ENCODE measurements at places on chromosomes 12 and 14.

GRCh38 chr12:2625289-2625612 is 169.5 kb upstream of the FKBP4 start:
- no peak for DNase-seq

GRCh38 chr14:32491416-32492016 is 162.4 kb downstream of the AKAP6 start:
- DNase-seq = no peak

GRCh38 chr14:96940009-96940408 is 142.8 kb downstream of the VRK1 start:
- DNase-seq = no peak

- no peak for DNase-seq
Observed at GRCh38 chr12:59615392-59616165, 19.8 kb downstream of the SLC16A7 start.

GRCh38 chr14:69326611-69327010 is 66.7 kb downstream of the GALNT16 start:
- DNase-seq = no peak

- DNase-seq = no peak
Observed at GRCh38 chr12:46935271-46935847, 109.6 kb upstream of the SLC38A4 start.

- no peak for DNase-seq
Observed at GRCh38 chr14:64720131-64720576, 15.9 kb downstream of the PLEKHG3 start.

DNA sequence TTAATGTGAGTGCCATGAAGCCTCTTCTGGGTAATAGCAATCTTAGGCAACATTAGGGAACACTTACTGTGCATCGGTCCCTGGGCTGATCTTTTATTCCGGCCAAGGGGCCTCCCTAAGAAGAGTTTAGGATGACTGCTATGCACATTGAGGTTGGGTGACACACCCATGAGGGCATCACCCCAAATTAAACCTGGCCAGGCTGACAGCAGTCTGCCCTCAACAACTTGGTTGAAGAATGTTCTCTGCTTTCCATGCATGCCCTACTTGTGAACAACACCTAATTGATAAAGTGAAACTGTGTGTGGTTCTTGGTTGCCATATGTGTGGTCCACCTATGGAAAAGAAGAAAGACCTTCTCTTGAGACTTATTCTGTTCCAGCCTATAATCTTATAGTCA is 1098.0 kb downstream of the BCL11B start:
- no peak for DNase-seq

DNA sequence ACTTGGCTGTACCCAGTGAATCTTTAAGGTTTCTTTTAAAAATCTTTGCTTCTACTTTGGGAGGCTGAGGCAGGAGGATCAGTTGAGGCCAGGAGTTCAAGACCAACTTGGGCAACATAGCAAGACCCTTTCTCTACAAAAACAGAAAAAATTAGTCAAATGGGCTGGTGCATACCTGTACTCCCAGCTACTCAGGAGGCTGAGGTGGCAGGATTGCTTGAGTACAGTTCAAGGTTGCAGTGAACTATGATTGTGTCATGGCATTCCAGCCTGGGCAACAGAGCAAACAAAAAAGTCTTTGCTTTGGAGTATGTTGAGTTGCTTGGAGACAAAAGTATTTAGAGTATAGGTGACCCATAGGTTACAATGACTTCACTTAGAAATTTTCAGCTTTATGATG is 6.2 kb upstream of the DDX55 start:
- DNase-seq = no peak

GRCh38 chr12:124480469-124481256 is 86.7 kb downstream of the NCOR2 start:
- DNase-seq = peak; percentile 62

GRCh38 chr12:78403136-78403535 is 461.4 kb upstream of the SYT1 start:
- DNase-seq = no peak

DNA sequence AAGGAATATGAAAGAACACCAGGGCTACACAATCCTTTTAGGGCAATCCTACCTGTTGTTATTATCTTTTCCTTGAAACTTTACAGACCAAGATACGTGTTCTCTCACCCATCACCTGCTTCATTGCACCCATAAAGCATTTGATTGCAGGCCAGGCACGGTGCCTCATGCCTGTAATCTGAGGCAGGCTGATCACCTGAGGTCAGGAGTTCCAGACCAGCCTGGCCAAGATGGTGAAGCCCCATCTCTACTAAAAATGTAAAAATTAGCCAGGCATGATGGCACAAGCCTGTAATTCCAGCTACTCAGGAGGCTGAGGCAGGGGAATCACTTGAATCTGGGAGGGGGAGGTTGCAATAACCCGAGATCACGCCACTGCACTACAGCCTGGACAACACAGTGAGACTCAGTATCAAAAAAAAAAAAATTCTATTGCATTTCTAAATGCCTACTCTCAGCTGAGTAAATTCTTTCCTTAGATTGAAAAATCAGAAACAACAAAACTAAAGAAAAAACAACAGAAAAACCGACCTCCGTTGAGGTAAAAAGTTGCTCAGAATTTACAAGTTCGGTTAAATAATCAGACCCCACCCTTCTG is 183.7 kb upstream of the TMEM132C start:
- DNase-seq = no peak

DNA sequence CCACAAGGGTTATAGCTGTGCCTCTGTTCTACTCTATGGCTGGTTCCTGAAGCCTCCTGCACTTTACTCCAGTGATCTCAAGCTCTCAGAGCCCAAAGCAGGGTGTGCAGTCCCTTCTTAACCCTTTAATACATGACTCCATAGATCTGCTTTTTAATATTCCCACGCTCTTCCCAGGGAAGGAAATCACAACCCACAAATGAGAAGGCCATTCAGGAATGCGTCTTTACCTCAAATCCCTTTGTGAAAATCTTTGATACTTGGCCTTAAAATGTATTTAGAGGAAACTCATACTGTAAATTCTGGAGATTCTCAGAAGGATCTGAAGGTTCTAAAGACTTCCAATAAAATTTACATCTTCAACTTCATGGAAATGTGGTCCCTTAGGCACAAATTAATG is 17.0 kb downstream of the NID2 start:
- no peak for DNase-seq

- no peak for DNase-seq
Observed at GRCh38 chr12:15505616-15506015, 183.3 kb downstream of the PTPRO start.

- DNase-seq = no peak
Observed at GRCh38 chr14:24315243-24315806, 4.0 kb downstream of the LTB4R start.

DNA sequence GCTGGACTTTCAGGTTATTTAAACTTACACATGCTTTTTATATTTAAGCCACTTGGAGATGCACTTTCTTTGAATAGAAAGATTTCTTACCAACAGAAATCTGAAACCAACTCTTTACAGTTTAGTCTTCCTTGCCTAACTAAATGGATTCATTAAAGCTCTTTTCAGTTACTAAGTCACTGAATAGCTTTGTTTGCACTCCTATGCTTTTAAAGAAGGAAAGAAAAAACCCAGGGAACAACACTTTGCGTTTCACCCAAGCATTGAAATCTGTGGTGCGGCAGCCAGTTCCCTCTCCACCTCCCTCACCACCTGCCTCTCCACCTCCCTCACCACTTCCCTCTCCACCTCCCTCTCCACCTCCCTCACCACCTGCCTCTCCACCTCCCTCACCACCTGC is 70.3 kb downstream of the RIMBP2 start:
- DNase-seq = no peak

- DNase-seq = no peak
Observed at GRCh38 chr14:23355871-23356435, 3.3 kb upstream of the SLC22A17 start.

- no peak for DNase-seq
Observed at GRCh38 chr12:116545936-116546335, 13.2 kb upstream of the MAP1LC3B2 start.

DNA sequence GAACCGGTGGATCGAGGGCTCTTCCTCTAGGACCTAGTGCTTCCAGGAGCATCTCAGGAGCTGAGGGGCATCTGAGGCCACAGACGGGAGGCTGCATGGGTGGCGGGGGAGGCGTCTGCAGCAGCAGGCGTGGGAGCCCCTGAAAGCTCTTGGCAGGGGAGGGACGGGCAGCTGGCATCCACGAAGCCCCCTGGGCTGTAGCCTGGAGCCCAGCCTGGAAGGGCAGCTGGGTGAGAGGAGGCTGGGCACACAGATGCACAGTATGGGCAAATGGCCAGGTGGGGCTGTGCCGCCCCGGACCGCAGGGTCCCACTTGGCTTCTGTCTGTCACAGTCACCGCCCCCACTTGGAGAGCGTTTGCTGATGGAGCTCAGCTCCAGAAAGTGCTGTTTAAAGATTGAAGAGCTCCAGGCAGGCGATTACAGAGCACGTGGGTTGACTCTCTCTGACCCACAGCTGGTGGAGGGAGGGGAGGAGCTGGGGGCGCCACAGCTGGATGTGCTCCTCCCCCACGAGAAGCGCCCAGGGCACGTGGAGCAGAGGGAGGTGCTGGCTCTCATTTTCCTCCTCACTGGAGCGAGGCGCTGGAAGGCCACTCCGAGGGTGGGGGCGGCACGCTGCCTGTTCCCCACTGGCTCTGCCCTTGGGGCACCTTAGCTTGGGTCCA is 155.0 kb upstream of the C14orf180 start:
- peak; percentile 79 for DNase-seq

DNA sequence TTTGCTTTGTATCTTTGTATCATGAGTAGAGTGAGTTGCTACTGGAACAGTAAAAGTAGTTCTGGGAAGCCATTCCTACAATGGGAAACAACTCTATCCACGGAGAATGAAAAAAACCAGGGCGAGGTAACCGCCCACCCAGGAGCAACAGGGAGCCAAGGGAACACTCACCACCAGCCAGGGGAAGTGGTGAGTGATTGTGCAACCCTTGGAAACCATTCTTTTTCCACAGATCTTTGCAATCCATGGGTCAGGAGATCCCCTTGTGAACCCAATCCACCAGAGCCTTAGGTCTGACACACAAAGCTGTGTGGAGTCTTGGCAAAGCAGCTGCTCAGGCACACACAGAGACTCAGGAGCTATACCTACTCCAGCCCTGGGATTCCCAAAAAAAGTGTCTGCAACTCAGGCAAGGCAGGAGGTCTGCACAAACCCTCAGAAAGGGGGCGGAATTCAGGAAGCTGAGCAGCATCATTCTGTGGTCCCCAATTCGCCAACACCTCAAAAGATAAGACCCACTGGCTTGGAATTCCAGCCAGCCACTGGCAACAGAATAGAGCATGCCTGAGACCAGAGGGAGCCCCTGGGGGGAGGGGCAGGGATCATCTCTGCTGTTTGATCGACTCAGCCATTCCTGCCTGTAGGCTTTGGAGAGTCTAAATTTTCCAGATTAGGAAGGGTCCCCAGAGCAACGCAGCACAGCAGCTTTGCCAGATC is 52.1 kb upstream of the PPFIA2 start:
- DNase-seq = no peak

- no peak for DNase-seq
Observed at GRCh38 chr12:19105463-19105862, 24.1 kb upstream of the PLEKHA5 start.

GRCh38 chr14:43362586-43362985 is 1144.5 kb downstream of the FSCB start:
- DNase-seq = no peak

GRCh38 chr12:104835317-104835716 is 122.8 kb downstream of the SLC41A2 start:
- DNase-seq = no peak

- no peak for DNase-seq
Observed at GRCh38 chr12:41142376-41142775, 45.7 kb upstream of the PDZRN4 start.

- DNase-seq = no peak
Observed at GRCh38 chr14:87998482-87998881, 5.5 kb upstream of the GALC start.

DNA sequence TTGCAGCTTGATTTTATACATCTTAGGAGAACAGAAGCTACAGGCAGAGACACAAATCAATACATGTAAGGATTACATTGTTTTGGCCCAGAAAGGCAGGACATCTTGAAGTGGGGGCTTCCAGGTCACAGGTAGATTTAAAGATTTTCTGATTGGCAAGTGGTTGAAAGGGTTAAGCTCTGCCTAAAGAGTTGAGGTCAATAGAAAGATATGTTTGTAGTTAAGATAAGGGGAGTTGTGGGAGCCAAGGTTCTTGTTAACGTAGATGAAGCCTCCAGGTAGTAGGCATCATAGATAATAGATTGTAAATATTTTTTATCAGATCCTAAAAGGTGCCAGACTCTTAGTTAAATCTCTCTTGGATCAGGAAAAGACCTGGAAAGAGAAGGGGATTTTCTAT is 5.5 kb upstream of the DHRS2 start:
- DNase-seq = no peak

- no peak for DNase-seq
Observed at GRCh38 chr12:124361074-124361970, 66.4 kb downstream of the RFLNA start.

GRCh38 chr14:60278350-60278749 is 29.3 kb downstream of the PPM1A start:
- DNase-seq = no peak

GRCh38 chr12:53427905-53428594 is 4.4 kb downstream of the AMHR2 start:
- no peak for DNase-seq

DNA sequence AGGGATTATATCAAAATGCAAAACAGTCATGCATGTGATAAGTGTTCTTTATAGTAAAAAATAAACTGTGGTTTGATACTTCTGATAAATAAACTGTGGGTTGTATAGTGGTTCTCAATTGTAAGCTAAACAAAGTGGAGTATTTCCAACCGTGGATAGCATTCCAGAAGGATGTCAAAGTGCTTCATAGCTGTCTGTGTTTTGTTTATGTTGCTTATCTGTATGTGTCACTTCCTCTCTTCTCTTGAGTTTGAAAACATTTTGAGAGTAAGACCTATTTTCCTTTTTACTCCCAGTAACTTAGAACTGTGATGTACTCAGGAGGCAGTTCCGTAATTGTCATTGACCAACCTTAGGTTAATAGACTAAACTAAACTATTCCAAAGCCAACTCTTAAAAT is 415.8 kb downstream of the TMTC2 start:
- DNase-seq = no peak

- DNase-seq = no peak
Observed at GRCh38 chr12:70448371-70448770, 82.3 kb downstream of the KCNMB4 start.

DNA sequence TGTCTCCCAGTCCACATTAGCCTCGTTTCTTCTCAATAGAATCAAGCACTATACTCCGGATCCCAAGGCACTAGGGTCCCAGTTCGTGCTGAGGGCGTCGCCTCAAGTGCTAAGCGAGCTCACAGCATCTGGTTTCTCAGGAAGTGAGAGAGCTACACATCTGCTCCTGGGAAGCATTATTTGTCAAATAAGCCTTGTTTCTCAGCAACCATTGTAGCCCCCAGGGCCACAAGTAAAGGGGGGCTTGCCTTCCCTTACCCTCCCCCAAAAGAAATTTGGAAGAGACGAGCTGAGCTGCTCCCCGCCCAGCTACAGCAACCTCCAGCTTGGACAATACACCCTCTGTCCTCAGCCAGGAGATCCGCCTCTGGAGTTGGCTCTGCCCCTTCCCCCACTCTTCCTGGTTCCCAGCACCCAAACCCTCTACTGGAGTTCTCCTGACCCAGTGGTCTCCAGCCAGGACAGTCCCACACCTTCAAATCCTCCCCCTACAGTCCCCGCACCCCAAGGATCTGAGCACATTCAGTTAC is 5.7 kb upstream of the TNS2 start:
- peak; percentile 83 for DNase-seq

Measured in femur (tissue), 1 donor.